CD8-positive, alpha-beta memory T cell (primary cell): ENCODE measurements at places on chromosomes 2 and 18. TPM values are rescaled to one million over a fixed set of nuclear protein-coding genes. Genes with fewer than 3 reads are reported as not detected.

KCNK3 gene
- not detected for total RNA-seq

AQP4 gene
- not detected for total RNA-seq

TRIM54 gene
- total RNA-seq = 0.22 TPM

GALNT1 gene
- total RNA-seq = 43.9 TPM

NEURL3 gene
- total RNA-seq = 0.22 TPM

- H3K36me3 ChIP-seq = no peaks in the 10 kb centered on the region
- H3K4me1 ChIP-seq = no peaks in the 10 kb centered on the region
- H3K27ac ChIP-seq = no peak overlapping the region
- no peak overlapping the region for H3K4me3 ChIP-seq
- DNase-seq = no peak
Observed at GRCh38 chr2:214377286-214377624, 33.6 kb upstream of the VWC2L start.

DNA sequence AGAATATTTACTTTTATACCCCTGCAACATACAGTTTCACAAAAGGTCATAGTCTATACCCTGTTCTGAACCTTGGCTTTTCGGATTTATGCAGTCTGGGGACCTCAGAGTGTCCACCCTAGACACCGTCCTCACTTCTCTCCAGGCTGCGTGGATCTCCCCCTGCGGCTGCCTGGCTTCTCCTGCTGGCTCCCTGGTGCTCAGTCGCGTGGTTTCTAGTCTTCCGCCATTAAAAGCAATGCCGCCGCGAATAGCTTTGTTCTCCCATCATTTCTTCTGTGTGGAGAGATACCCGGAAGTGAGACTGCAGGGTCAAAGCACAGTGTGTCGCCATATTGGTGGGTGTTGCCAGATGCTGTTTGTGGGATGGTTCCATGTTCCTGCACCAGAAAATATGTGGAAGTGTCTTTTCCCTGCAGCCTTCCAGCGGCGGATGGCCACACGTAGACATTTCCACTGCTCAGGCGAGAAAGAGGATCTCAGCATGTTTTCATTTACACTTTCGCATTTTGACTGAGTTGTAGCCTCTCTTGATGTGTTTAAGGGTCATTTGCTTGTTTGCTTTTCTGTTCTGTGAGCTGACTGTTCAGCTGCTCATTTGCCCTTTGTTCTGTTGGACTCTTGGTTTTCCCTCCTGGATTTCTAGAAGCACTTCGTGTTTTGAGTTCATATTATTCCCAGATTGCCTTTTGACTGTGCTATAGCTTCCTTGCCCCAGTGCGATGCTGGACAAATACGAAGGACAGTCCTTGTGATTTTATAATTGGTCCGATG is 22.9 kb upstream of the ASB1 start:
- no peaks in the 10 kb centered on the region for H3K27me3 ChIP-seq
- H3K4me3 ChIP-seq = no peak overlapping the region
- no peaks in the 10 kb centered on the region for H3K4me1 ChIP-seq
- no peaks in the 10 kb centered on the region for H3K36me3 ChIP-seq
- no peak overlapping the region for H3K27ac ChIP-seq

DNA sequence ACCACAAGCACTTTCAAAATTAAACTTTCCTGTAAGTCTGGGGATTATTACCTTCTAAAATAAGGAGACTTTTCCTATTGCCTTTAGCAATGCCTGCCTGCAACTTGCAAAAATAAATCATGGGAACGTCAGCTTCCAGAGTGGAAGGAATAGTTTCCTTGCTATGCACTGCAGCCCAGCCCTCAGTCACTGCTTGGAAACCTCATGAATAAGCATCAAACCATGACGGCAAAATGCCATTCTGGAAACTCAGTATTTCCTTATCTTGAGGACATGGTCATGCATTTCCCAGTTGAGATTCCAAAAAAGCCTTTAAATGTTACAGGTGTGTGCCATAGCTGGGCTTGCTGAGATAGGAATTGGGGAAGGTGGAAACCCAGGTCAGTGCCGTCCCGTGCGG is 84.2 kb upstream of the OTOS start:
- H3K4me3 ChIP-seq = no peak overlapping the region
- H3K36me3 ChIP-seq = no peaks in the 10 kb centered on the region
- peaks cover 3% of the 10 kb centered on the region for H3K27me3 ChIP-seq
- DNase-seq = no peak
- H3K27ac ChIP-seq = no peak overlapping the region

GRCh38 chr2:79000008-79000576 is 25.4 kb upstream of the REG3G start:
- H3K27ac ChIP-seq = no peak overlapping the region
- H3K4me1 ChIP-seq = no peaks in the 10 kb centered on the region
- DNase-seq = no peak
- H3K27me3 ChIP-seq = no peaks in the 10 kb centered on the region
- H3K4me3 ChIP-seq = no peak overlapping the region
- no peaks in the 10 kb centered on the region for H3K36me3 ChIP-seq

DNA sequence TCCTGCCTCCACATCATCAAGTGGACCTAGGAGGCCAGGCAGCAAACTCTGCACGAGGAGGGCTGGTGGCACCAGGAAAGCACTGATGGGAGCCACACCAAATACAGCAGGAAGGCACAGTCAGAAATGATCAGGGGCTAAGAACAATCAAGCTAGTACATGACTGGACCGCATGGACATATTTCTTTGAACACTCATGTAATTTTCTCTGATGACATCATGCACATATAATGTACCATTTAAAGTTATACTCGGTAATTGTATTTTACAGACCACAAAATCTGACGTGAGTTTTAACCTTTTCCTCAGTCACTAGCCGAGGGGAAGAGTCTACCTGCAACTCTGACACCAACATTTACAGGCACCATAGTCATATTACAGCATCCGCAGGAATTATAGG is 76.7 kb downstream of the XDH start:
- H3K4me3 ChIP-seq = no peak overlapping the region
- DNase-seq = no peak
- H3K27ac ChIP-seq = no peak overlapping the region
- H3K36me3 ChIP-seq = no peaks in the 10 kb centered on the region
- H3K27me3 ChIP-seq = no peaks in the 10 kb centered on the region

DNA sequence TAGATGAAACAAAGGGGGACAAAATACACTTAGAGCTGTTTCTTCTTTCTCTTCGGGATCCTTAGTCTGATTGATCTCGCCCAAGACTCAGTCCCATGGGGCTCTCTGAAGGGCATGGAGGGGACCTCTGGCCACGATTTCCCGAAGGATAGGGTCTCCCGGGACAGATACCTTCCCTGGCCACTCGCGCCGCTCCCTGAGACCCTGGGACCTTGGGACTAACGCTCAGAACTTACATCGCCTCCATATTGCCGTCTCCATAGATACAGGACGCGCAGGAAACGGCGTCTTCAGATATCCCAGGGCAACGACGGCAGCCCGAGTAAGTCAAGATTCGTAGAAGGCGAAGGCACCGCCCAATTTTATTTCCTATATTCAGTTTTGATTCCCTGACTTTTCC is at the start of gene CFAP65:
Gene CFAP65 (minus strand): TSS at position 265 of the 400 bp plus-strand sequence. CDS start 2,468 bp downstream, outside the sequence.
- no peaks in the 10 kb centered on the region for H3K4me1 ChIP-seq
- H3K36me3 ChIP-seq = no peaks in the 10 kb centered on the region
- no peak within 1 kb of the TSS for H3K4me3 ChIP-seq
- no peak within 1 kb of the TSS for H3K27ac ChIP-seq

DNA sequence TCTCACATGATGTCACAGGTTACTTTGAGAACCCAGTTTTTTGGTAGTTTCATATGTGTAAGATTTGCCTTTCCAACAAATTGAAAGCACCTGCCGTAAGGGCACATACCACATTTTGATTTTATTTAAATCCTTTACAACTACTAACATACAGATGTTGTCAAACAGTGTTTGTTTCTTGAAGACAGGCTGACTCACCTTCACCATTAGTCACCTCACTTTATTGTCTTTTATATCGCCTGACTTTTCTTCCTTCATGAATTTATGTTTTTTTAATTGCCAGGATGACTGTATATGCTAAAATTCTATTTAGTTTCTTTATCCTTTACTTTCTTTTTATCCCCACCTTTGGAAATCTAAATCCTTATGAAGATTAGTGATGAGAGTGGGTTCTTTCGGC is 886.7 kb downstream of the SUCLG1 start:
- no peak for DNase-seq
- no peak overlapping the region for H3K27ac ChIP-seq
- no peaks in the 10 kb centered on the region for H3K36me3 ChIP-seq

DNA sequence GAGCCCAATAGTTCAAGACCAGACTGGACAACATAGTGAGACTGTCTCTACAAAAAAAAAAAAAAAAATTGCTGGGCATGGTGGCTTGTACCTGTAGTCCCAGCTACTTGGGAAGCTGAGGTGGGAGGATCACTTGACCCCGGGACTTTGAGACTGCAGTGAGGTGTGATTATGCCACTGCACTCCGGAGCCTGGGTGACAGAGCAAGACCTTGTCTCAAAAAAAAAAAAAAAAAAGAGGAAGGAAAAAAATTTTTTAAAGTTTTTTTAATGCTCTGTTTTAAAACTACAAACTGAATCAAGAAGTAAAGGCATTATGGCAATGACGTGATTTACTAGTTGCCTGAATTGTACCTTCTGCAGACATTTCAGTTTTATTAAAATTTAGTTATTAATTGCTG is 54.5 kb upstream of the ZDBF2 start:
- H3K27ac ChIP-seq = no peak overlapping the region
- no peak overlapping the region for H3K4me3 ChIP-seq
- no peaks in the 10 kb centered on the region for H3K4me1 ChIP-seq

- no peaks in the 10 kb centered on the region for H3K27me3 ChIP-seq
- no peak for DNase-seq
- H3K4me1 ChIP-seq = no peaks in the 10 kb centered on the region
- no peak overlapping the region for H3K27ac ChIP-seq
Observed at GRCh38 chr2:102724016-102724490, 37.8 kb upstream of the TMEM182 start.

DNA sequence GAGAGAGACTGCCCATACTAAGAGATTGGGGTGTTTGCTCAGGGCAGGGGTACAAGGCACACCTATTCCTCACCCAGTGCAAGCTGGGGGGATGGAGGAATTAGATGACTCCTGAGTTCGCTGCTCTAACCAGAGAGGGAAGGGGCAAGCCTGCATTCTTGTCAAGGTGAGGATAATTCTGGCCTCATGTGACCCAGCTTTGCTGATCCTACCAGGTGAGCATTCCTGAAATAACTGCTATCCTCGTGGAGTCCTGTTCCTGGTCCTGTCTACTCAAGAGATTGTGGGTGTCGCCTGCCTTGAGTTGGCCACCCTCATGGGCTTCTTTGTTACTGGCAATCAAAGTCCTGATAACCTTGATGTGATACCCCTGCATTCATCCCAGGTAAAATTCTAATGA is 206.0 kb downstream of the SPP2 start:
- no peaks in the 10 kb centered on the region for H3K4me1 ChIP-seq
- no peak overlapping the region for H3K27ac ChIP-seq
- H3K36me3 ChIP-seq = no peaks in the 10 kb centered on the region
- no peaks in the 10 kb centered on the region for H3K27me3 ChIP-seq
